GM23338 (cell line): ENCODE measurements at places on chromosomes 1 and 21. TPM values are rescaled to one million over a fixed set of nuclear protein-coding genes. Genes with fewer than 3 reads are reported as not detected.

The F3 gene
- total RNA-seq = 5.1 and 9.7 TPM in 2 replicates

The TPTE gene
- not detected in 2 replicates for total RNA-seq

The LCE3D gene
- total RNA-seq = not detected in 2 replicates

The RHOU gene
- total RNA-seq = 3.7 and 4.4 TPM in 2 replicates

The UTS2 gene
- total RNA-seq = not detected in 2 replicates

The CAMSAP2 gene
- 21.3 and 39.1 TPM in 2 replicates for total RNA-seq

The CLCNKA gene
- total RNA-seq = 0.59 TPM in 1 of 2 replicates, not detected in the other

The ERICH3 gene
- total RNA-seq = not detected in 2 replicates

DNA sequence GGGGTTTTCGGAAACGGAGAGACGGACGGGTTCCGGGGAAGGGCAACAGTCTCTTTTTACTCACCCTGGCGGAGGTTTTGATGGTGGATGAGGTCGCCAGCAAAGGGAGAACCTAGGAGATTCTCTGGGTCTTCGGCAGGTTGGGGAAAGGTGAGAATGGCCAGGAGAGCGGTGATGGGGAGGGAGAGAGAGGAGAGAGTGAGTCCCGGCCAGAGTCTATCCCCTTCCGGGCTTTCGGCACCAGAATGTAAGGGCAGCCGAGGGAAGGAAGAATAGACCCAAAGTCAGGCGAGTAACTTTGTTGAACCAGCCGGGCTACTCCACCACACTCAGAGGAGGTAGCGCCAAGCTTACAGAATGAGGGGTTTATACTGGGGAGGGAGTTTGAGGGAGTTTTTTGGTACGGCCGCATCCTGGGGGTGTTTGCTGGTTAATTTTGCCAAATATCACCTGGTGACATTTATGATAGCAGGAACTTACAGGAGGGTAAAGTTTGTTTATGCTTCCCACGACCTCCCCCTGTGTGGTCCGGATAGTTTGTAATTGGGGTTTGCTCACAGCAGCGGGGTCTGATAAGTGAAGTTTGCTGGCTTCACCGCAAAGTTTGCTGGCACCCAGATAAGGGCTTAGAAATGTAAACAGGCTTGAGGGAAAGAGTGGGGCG lies 141.1 kb upstream of the ETV3 start:
- peak; percentile 33 for DNase-seq

GRCh38 chr1:242455052-242455361 lies 69.5 kb downstream of the PLD5 start:
- DNase-seq = no peak

DNA sequence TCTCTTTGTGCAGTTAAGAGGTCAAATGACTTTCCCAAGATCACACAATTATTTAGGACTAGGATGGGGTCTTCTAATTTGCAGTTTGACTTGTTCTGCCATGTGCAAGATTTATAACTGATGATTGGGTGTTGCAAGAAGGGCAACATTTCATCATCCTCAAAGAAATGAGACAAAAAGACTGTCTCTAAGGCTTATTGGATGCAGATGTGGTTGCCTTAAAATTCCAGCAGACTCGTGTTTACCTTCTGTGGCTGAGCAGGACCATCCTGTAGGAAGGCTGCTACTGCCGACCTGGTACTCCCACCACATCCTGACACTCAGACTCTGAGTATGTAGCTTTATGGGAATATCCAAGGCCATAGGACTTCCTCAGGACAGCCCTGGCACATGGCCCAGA lies 99.9 kb upstream of the SGIP1 start:
- no peak for DNase-seq

DNA sequence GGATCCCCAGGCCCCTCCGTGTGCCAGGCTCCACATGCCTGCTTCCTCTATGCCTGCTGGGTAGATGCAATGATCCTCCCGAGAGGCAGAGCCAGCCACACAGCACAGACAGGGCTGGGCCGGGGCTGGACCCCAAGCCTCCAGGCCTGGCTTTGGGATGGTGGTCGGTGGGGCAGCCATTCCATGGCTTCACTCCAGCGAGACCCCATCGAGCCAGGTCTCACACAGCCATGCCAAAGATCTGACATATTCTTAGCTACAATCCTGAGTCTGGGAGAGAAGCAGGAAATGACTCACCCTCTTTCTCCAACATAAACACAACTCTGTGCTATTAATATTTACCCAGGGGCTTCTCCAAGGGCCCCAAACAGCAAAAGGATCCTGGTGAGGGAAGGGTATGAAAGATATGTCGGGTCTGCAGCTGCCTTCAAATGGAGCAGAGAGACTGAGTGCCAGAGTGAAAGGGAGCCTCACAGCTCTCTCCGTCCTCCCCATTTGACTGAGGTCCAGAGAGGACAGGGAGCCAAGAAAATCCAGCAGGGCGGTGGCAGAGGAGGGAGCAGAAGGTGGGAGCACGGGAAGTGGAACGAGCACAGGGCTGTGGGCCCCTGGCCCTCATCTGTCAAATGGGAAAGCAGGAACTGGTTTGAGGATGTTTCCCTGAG lies 639.5 kb downstream of the MATN1 start:
- DNase-seq = no peak

DNA sequence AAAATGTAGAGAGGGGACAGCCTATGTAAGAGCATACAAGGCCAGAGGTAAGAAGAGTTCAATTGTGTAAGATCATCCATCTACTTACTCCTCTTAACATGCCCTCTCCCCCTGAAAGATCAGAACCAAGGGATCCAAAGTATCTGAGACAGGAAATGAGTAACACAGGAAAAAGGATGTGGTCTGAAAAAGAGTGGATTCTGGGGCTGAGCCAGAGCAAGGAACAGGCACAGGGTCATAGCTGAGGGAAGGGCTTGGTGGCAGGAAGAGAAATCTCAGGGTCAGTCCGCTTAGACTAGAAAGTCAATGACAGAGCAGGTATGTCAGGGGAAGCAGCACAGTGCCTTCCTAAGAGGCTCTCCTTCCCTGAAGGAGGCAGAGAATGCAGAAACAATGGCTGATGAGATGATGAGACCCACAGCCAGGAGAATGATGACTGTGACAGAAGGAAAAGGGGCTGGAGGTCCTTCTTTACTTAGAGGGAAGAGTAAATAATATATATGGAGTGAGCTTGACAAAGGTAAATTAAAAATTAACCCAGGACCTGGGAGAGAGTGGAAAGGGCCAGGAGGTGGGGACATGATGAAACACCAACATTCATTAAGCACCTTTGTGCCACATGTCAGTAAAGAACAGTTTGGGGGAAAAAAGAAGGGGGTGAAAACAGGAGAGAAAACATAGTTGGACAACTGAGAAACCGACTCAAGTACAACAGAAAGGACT lies 26.2 kb upstream of the A3GALT2 start:
- no peak for DNase-seq

DNA sequence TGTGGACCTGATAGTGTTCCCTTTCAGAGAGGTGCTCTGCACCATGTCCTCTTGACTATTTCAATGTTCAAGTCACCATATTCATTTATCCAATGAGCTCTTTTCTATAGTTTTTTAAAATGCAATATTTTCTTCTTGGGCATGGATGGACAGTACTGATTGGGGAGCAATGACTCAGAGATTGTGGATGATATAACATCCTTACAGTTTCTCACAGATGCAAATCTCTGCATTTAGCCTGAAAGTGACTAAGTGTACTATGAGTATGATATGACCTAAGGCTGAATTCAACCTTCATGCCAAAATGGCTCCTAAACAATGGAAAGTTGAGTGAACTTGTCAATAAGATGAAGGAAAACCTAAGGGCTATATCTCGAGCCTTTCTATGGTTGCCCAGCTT lies 36.5 kb downstream of the C4BPA start:
- no peak for DNase-seq

GRCh38 chr1:183012301-183012994 lies 10.8 kb upstream of the LAMC1 start:
- DNase-seq = no peak

DNA sequence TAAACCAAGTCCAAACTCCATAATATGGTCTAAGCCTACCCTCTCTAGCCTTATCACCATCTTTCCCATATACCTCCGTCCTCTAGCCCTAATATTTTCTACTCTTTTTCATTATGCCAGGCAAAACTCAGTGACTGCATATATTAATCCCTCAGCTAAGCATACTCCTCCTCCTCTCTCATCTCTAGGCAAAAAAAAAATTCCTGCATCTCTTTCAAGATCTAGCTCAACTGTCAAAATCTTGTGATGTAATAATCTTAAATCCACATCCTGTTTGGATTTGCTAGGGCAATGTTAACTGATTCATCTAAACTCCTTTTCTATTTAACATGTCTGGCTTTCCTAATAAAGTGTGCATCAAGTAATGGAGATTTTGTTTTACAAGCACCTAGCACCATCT lies 20.4 kb downstream of the PRPF38A start:
- no peak for DNase-seq

GRCh38 chr1:56948403-56949023 lies 17.3 kb downstream of the C8B start:
- DNase-seq = no peak

- DNase-seq = peak; percentile 86
Measured at GRCh38 chr1:36516372-36517010, 33.8 kb upstream of the CSF3R start.

DNA sequence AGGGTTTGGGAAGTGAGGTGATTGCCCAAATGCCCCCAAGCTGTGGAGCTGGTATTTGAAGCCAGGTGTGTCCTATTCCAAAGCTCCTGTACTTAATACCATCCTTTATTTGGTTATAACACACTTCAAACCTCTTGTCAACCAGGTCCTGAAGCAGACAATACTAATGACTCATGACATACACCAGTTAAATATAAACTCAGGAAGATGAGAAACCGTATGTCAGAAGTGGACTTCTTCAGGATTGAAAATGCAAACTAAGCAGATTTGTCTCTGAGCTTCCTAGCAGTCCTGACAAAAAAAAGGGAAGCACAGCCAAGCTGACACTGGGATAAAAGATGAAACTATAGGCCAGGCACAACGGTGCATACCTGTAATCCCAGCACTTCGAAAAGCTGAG lies 70.6 kb downstream of the ALPL start:
- DNase-seq = no peak
